Nucleus accumbens (tissue), 56 donors: ENCODE measurements at places on chromosomes 2 and 18.

- DNase-seq = no peak
Measured at GRCh38 chr2:72340665-72341064, 193.0 kb upstream of the CYP26B1 start.

GRCh38 chr2:152062125-152063091 is 36.4 kb downstream of the CACNB4 start:
- no peak for DNase-seq

DNA sequence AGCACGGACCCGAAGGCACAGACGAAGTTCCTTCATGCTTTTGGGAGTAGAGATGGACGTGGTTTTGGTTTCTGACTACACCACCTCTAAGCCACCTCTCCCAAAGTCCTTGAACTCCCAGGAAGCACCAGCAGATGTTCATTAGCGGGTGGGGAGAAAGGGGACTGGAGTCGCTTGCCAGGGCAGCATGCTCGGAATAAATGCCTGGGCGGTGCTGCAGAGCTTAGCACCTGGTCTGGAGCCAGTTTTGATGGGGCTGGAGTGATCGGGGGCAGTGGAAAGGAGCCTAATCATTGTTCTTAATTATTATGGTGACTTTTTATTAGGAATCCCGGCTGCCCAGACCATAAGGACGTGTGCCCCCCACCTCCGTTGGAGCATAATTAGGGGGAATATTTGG is 220.8 kb downstream of the TFCP2L1 start:
- DNase-seq = no peak

DNA sequence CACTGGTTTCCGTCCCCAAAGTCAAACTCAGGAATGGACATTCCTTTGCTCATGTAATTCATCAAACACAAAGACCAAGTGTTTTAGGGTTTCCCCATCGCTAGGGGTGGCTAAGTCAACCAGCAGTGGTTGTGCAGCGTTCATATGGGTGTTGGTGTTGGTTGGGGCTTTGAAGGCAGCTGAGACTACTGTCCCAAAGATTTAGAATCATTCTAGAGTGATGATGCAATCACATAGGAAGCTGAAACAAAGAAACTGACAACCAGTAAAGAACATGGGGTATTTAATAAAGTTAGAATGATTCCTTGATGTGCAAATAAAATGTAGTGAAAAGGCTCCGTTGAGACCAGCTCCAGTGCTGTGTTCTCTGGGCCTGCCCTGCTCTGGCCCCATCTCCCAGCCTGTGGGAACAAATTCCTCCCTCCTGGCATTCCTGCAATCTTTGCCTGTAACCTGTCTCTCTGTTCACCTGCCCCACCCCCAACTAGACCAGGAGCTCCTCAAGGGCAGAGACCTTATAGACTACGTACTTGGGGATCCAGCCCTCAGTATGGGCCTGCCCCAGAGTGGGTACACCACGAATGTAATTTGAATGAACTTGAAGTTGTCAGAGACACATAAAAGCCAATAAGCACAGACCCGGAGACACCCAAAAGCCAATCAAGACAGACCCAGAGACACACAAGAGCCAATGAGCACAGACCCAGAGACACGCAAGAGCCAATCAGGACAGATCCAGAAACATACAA is 191.7 kb upstream of the TWIST2 start:
- DNase-seq = no peak

DNA sequence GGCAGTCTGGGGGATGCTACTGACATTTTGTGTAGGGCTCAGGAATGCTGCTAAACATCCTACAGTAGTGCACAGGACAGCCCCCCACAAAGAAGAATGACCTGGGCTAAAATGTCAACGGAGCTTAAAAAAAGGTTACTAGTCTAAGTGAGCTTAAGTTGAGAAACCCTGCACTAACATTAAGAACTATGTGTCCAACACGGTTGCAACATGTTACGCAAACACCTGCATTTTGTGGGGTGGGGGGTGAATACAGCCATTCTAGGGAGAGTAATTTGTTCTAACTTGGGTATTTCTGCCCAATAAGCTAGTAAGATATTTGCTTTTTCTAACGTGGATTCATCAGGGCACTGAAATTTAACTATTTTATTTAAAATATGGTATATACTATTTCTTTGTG is 57.9 kb downstream of the SLC8A1 start:
- DNase-seq = no peak

- DNase-seq = no peak
Measured at GRCh38 chr2:30348825-30349224, 98.2 kb upstream of the LCLAT1 start.

- no peak for DNase-seq
Measured at GRCh38 chr2:3952866-3953516, 249.6 kb downstream of the DCDC2C start.

GRCh38 chr18:2050702-2051201 is 520.6 kb downstream of the METTL4 start:
- no peak for DNase-seq

- DNase-seq = no peak
Measured at GRCh38 chr2:54502731-54503130, 46.6 kb downstream of the SPTBN1 start.

- no peak for DNase-seq
Measured at GRCh38 chr2:157468931-157469708, 25.2 kb upstream of the CYTIP start.

DNA sequence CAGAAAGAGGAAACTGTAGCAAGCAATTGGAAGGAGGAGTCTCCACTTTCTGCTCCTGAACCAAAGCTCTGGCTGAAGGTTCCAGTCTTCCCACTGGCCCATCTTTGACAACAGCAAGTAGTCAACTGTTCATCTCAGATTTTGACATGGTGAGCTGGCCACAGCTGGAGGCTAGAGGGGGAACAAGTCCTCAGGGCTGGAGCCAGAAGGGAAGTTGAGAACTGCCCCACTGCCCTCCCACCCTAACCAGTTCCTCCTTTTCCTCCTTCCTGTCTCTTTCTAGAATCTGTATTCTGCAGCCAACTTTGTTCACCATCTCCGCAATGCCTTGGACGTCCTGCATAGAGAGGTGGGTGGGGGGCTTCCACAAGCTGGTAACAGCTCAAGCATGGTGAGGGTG is 105.8 kb downstream of the PLB1 start:
- no peak for DNase-seq

- DNase-seq = no peak
Measured at GRCh38 chr2:201813996-201814760, 7.8 kb downstream of the CDK15 start.

DNA sequence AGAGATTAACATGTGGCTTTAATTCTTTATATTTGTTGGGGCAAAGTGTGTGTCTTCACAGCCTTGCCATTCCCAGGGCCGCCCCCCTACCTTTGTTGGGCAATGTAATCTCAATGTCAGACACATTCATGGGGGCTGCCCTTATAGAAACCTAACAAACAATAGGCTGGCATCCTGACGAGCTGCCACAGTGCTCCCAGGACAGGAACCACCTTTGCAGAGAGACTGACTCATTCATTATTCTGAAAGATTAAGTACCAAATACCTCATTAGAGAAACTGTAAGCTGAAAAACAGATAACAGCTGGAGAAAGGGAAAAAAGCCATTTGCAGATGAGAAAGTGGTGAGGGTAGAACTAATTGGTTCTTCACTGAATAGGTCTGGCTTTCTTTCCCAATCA is 1587.5 kb upstream of the PIK3C3 start:
- no peak for DNase-seq

DNA sequence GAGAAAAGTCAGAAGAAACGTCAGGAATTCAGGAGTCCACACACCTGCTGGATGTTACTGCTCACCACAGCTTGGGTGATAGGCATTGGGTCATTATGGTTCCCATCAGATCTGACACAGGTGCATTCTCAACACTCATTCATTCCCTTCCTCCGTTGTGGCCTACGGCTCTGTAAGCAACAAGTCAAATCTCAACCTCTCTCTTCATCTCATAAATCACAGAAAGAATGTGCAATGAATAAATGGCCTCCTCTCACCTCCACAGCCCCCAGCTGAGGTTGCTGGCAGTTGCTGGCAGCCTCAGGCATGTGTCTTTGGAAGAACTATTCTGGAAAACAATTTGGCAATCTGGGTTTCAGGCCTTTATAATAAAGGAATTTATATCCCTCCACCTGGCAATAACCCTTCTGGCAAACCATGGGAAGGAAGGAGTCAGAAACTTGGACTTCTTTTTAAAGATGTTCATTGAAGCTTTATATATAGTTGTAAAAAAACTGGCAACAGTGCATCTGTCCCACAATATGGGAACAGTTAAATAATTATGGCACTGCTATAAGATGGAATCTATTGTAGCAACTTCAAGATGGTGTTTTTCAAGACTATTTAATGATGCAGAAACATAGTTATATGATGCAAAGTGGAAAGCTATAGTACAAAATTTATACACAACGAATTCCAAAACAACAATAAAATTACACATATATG is 175.4 kb downstream of the ANAPC1 start:
- no peak for DNase-seq
